ENCODE measurements at places on chromosomes 6 and 20.
A peak's percentile ranks its signal among the peaks of the same experiment; 100 is the strongest.

- DNase-seq, result peak; percentile 58
These were observed 637 bp downstream of the ARID1B start for GRCh38 chr6:156777577-156778453.

GRCh38 chr6:76790045-76790796 is 673.1 kb downstream of the HTR1B start:
- no peak for DNase-seq

DNA sequence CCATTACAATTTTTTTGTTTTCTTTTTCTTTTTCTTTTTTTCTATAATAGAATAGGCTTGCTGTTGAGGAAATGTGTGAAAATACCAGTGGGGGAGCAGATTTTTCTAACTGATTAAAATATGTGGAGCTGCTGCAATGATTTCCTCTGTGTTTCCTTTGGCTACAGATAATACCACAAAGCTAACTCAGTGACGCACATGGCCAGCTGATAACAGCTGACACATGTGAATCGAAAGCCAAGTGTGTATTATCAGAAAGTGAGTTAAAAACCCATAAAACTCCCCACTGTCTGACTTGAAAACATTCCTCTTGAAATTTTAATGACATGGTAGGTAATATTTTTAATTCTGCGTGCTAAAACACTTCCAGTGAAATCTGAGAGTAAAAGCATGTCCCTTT is 70.8 kb upstream of the AHI1 start:
- no peak for DNase-seq

- DNase-seq, result no peak
These were observed 155.5 kb upstream of the AKAP12 start for GRCh38 chr6:151084275-151084674.

- DNase-seq, result no peak
These were observed 208.3 kb upstream of the RAB32 start for GRCh38 chr6:146335336-146335735.

DNA sequence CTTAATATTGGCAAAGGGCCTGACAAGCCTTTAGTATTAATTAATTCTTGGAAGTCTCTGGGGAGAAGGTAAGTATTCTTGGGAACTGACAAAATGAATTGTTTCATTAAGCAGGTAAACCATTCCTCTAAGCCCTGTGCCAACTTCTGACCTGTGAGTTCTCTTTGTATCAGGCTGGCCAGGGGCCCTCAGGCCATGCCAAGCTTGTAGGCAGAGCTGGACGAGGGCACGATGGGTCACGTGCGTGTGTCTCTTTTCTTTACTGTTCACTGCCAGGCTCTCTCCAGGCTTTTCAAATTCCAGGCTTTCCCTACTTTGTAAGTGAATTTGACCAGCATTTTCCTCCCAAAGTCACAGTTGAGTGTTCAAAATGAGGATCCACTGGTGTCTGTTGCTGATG is 112.4 kb downstream of the NRN1 start:
- DNase-seq, result no peak

GRCh38 chr6:130417951-130418350 is 52.1 kb downstream of the TMEM200A start:
- no peak for DNase-seq

DNA sequence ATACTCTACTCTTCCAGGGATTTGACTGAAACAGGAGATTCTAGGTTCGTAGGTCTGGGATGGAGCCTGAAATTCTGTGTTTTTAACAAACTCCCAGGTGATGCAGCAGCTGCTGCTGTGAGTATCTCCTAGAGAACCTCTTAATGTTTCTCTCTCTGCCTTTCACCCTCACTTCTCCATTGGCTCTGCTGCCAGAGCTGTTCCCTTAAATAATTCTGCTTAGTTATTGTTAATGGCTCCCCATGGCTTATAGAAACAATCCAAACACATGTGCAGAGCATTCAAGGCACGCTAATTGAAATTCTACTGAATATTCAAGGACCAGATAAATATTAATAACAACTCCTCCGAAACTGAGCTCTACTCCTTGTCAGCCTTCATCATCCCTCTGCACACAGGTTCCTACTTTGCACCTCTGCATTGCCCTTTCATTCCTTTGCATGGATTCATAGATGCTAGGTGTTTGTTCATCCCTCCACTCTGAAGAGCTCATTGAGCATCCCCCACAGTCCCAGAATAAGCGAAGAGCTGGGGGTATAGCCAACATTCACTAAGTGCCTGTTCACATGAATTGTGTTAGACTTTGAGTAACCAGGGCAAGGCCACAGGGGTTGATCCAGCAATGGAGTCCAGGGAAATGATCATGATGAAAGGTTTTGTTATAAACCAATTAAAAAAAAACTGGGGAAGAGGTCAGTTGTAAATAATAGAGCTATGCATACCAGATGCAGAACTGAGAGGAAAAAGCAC is 488.4 kb upstream of the JAG1 start:
- DNase-seq, result no peak

GRCh38 chr20:49290608-49291191 is 12.8 kb upstream of the ZNFX1 start:
- DNase-seq, result no peak

DNA sequence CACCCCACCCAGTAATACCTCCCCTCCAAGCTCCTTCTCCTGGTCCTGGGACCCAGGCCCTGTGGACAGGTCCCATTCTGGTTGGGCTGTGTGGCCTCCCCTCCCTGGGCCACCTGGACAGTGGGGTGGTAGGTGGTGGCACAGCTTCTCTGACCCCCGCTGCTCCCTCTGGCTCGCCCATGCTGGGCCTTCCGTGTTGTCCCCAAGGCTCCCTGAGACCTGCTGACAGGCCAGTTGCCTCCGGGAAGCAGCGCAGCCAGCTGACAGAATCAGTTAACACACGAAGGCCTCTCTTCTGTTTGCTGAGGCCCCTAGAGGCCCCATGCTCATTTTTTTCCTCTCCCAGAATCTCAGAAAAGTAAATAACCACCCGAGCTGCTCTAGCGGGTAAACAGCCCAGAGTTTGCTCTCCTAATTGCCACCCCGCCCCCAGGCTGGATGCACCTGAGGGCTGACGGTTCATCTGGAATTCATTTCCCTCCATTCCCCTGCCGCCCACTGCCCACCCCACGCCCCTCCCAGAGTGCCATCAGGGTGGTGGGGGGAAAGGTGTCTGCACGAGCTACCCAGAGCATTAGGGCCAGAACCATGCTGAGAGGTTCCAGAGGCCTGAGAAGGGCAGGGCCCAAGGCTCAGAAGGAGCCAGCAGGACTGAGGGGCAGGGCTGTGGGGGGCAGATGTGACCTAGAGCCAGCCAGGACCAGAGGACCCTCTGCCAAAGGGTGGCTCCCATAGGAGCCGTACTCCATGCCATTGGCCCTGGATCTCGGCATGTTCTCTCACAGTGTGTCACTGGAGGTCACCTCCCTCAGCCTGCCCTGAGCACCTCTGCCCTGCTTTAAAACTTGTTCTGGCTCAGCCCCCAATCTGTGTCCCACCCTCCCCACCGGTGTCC is 157.5 kb downstream of the GRM4 start:
- DNase-seq, result no peak

DNA sequence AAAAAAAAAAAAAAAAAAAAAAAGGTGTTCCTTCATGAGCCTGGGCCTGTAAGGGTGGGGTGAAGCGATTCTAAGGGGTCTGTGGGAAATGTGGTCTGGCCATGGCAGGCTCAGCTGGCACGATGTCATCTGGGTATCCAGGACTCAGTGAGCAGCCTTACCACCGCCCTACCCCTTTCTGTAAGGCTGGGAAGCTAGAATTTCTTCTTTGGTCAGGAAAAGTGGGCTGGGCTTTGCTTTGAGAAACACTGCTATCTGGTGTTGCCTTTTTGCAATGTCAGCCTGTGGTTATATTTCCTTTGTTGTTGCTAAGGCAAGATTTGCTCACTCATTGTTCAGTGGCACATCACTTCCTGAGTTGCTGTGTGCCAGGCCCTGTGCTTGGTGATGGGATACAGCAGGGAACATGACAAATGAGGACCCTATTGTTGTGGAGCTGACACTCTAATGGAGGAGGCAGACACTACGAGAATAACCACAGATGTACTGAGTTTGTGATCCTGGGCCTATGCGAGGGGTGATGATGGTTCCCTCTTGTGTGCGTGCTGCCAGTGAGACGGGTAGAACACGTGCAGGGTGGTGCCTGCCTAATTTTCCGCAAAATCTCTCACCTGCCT is 45.9 kb upstream of the ZNFX1 start:
- no peak for DNase-seq

DNA sequence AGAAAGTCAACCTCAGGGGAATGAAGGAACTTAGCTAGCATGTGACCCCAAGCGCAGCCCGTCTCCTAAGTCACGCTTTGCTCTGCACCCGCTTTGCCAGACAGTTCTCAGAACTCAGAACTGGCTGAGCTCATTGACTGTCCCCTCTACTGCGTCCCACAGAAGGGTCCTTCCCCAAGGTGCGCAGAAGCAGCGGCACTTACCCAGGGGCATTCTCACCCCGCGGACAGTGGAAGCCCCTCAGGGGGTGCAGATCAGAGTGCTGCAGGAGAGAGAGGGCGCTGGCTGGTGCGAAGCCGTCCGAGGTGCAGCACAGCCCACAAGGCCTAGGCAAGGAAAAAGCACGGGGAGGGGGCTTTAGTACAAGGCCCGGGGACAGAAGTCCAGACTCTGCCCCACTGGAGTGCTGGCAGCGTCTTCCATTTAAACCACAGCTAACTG is 807 bp downstream of the SNHG17 start:
- peak; percentile 12 for DNase-seq

DNA sequence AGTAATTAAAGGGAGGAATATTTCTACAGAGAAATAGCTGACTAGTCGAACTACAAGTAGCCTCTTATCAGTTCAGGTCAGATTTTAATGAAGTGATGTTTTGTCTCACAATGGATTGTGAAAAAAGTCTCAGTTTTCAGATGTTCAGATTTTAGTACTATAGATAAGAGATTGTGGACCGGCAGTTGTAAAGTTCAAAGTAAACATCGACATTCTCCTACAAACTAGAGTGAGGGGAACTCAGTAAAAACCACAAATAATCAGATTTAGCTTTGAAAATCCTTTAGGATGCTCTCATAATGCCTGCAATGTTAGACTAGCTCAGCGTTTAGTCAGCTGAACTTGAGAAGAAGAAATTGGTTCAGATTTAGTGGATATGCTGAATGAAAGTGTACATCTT is 39.9 kb downstream of the RCAN2 start:
- DNase-seq, result no peak

DNA sequence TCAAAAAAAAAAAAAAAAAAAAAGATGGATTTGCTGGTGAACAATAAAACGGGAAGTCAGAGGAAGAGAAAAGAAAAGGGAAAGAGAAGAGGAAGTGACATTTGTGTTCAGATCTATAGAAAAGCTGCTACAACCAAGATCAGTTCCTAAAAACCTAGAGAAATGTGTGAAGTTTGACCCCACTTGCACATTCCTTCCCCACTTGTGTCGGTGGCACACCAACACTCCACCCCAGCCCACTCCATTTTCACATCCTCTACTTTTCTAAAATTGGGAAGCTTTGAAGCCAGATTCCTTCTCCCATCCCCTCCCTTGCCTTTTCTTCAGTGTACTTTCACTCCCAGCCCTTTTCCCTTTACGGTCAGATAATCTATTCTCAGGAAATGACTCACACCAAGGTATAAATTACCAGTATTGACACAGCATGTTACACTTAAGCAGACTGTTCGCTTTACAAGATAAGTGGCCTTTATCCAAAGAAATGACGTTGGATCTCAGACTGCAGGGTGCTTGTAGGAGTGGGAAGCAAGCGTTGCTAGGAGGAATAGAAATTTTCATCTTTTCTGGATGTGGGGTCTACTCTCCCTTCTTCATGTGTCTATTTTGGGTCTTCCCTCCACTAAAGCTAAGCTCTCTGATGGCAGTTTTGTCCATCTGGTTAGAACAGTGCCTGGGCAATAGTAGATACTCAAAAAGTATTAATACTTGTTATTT is 92.5 kb upstream of the ADGRF1 start:
- DNase-seq, result no peak

GRCh38 chr6:111417946-111418345 is 65.1 kb downstream of the REV3L start:
- no peak for DNase-seq

- no peak for DNase-seq
These were observed 43.5 kb upstream of the EPB41L1 start for GRCh38 chr20:36110994-36111393.

DNA sequence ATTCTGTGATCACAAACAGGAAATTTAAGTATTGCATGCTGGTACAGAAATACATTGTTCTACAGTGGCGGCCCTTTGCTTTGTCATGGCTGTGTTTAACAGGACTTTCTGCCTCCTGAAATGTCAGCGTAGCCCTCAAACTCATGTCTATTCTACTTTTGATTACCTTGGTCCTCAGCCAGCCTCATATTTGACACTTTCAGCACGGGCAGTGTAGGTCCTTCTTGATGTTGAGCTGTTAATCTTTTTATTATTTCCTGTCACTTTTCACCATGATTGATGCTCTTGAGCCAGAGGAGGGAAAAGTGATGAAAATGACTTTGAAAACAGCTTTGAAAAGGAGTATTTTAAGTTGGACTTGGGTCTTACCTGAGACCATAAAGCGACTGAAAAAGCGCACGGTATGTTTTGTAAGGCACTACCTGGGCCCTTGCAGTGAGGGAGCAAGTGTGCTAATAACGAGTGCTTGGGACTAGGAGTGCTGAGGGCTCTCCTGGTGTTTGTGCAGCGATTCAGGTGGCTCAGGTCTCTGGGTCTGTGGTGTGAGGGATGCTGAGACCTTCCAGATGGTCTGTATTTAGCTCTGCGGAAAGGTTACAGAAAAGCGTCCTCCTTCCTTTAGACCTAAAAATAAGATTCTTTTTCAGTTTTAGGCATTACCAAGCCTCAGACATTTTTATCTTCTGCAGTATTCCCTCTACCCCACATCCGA is 45.2 kb upstream of the RREB1 start:
- DNase-seq, result no peak

DNA sequence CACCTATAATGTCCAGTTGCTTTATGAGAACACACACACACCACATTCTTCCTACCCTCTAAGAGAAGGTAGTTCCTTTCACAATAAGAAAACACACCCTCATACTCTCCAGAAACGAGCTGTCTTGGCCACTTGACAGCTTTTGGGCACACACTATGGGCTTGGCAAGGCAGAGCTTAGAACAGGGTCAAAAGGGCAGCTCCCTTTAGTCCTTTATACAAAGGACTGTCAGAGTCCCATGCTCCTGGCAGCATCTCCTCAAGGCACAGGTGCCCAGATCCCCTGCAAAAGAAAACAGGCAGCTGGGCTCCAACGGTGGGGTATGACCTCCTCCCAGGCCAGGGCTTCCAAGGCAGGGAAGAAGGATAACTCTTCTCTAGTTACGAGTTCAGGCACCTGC is 4.9 kb upstream of the LYRM2 start:
- no peak for DNase-seq

GRCh38 chr6:142009647-142010046 is 123.1 kb upstream of the GJE1 start:
- no peak for DNase-seq

DNA sequence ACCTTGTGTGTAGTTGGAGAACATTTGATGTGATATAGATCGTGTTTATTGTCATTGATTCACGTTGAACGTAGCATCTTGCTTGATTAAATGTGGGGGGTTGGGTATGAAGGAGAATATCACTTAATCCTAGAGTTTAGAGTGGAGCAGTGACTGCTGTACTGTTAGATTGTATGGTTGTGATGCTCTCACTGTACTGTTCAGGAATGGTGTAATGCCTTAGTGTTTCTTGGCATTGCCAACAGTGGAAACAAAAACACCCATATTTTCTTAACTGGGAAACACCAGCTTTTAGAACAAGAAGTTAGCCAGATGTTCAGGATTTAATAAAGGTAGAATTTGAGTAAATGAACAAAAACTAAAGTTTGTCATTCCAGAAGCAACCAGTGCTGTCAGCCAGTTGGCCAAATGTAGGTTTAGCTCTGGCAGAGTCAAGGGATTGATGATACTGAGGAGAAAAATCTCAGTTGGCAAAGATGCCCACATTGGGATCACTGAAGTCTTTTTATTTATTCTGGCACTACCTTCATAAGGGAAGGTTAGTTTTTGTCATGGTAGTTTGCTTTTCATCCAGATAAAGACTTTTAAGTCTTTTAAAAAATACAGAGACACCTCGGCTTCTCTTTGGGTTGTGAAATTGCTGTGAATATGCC is 129.9 kb downstream of the JARID2 start:
- no peak for DNase-seq
